ENCODE measurements at places on chromosomes 16 and 17. TPM values are rescaled to one million over a fixed set of nuclear protein-coding genes. Genes with fewer than 3 reads are reported as not detected.

WDR45B gene
- 67.1 TPM for total RNA-seq

GSG1L gene
- total RNA-seq, result 0.62 TPM

NPIPB9 gene
- 1.6 TPM for total RNA-seq

CHST6 gene
- 0.58 TPM for total RNA-seq

TRPV3 gene
- 13.0 TPM for total RNA-seq

SPATA32 gene
- total RNA-seq, result not detected

CAPNS2 gene
- 2.5 TPM for total RNA-seq

CTRB1 gene
- total RNA-seq, result 2.7 TPM

SSTR5 gene
- not detected for total RNA-seq

IL34 gene
- 64.0 TPM for total RNA-seq

ZFPM1 gene
- total RNA-seq, result 3.9 TPM

TMEM114 gene
- not detected for total RNA-seq

RTN4RL1 gene
- 5.8 TPM for total RNA-seq

KRT222 gene
- total RNA-seq, result 8.2 TPM

DNA sequence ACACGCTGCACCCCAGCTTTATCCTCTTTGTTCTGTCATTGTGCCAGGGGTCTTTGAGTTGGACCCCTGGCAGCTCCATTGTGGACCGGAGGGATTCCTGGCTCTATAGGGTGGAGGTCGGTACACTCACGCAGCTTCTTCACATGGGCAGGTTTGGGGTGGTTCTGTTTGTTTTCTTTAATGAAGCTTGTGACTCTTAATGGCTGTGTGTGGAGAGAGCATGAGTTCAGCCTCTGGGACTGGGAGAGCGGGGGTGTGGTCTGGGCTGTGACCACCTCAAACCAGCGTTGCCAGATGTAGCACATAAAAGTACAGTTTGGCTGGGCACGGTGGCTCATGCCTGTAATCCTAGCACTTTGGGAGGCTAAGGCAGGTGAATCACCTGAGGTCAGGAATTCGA, 21.2 kb upstream of the NAGLU start:
- no peak for DNase-seq

GRCh38 chr17:80527016-80527645, 17.5 kb upstream of the RPTOR start:
- DNase-seq, result no peak

DNA sequence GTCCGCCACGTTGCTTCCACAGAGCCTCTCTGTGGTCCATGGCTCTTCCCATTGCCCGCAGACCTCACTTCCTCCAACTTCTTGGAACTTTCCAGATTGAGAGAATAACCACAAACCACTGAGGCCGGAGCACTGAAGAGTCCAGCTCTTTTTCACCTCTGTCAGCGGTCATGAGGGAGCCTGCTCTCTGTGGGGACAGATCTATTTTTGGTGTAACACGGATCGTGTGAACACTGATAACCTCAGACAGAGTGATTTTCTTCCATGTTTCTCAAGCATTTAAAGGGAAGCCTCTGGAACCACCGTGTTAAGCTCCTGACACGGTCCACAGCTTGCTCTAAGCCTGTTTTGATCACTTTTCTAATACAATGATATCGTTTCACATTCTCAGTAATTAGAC, 49.7 kb downstream of the NTN1 start:
- DNase-seq, result no peak

GRCh38 chr17:73271072-73271471, 9.4 kb upstream of the CPSF4L start:
- DNase-seq, result no peak

DNA sequence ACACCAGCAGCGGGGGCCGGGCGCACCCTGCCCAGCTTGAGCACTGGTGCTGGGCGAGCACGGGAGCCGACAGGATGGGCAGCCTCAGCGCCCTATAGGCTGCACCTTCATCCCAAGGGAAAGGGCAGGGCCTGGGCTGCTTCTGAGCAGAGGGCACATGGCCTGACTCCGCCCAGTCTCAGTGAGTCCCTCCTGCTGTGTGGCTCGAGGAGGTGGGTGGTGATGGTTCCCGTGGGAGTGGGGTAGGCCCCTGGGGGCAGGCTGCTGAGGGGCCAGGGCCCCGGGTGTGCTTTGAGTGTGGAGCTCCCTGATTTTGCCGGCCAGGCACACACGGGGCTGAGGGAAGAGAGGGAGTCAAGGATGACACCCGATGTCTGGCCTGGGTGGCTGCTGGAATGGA, 37.9 kb downstream of the TSC2 start:
- no peak for DNase-seq

GRCh38 chr16:56480776-56481467, 29.6 kb downstream of the OGFOD1 start:
- no peak for DNase-seq

DNA sequence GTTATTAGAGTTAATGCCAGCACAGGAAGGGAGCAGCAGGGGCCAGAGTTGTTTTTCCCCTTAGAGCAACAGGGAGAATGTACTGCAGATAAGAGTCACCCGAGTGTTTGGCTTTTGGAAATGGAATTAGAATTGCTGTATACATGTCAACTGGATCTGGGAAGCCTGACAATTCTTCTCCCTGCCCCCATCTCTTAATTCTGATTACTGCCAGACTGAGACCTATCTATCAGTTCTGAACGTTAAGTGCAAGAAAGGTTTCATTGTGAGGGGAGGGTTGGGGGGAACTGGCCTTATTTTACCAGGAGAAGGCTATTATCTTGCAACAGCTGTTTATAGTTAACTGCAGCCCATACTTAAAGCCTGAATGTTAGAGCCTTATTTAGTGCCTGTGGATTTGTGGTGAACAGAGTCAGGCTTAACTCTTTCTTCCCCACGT, 424.5 kb upstream of the CDH11 start:
- DNase-seq, result no peak

DNA sequence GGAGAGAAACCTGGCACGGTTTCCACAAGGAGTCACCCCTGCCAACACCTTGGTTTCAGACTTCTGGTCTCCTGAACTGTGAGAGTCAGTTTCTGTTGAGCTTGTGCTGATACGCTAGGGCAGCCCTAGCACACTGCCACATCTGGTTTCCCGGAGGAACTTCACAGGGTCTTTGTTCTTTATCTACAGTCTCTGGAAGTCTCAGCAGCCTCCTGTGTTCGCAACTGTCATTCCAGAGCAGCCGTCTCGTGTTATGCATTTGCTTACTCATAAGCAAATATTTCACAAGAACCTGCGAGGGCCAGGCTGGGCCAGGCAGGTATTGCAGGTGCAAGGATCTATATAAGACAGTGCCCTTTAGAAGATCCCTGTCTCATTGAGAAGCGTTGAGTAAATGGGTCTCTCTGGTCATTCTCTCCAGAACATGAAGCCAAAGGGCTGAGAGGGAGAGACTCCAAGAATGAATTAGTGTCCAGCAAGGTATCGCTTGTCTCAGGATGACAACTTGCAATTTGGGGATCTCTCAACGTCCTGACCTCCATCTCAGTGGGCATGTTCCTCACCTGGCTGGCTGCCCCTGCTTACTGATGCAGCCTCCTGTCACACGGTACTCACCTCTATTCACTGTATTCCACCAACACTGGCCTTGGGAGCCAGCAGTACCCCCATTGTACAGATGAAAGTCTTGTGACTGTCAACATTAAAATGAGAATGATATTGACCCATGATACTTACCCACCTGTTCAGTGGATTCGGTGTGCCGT, 141.2 kb downstream of the WWOX start:
- DNase-seq, result no peak

GRCh38 chr16:80964351-80964750, 42.3 kb downstream of the CMC2 start:
- no peak for DNase-seq

DNA sequence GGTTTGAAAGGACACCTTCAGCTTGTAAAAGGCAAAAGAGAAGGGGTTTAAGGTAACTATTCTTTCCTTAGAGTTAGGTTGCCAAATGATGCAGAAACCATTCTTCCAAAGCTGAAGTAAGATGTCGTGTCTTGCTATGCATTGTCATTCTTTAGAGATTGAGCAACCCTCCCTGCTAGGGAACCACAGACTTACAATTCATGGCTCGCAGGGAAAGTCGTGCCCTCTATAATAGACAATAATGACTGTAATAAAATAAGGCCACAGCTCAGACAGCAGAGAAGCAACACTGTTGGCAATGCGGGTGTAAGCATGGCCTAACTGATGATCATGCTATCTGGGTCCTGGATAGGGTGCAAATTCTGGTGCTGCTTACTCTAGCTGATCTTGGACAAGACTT, 129.6 kb upstream of the CDH13 start:
- DNase-seq, result no peak

- DNase-seq, result peak; percentile 87
Measured at GRCh38 chr17:28902819-28903545, at the start of gene DHRS13. DHRS13 (minus strand) TSS chr17:28903079; CDS start chr17:28902944, 135 bp downstream.

DNA sequence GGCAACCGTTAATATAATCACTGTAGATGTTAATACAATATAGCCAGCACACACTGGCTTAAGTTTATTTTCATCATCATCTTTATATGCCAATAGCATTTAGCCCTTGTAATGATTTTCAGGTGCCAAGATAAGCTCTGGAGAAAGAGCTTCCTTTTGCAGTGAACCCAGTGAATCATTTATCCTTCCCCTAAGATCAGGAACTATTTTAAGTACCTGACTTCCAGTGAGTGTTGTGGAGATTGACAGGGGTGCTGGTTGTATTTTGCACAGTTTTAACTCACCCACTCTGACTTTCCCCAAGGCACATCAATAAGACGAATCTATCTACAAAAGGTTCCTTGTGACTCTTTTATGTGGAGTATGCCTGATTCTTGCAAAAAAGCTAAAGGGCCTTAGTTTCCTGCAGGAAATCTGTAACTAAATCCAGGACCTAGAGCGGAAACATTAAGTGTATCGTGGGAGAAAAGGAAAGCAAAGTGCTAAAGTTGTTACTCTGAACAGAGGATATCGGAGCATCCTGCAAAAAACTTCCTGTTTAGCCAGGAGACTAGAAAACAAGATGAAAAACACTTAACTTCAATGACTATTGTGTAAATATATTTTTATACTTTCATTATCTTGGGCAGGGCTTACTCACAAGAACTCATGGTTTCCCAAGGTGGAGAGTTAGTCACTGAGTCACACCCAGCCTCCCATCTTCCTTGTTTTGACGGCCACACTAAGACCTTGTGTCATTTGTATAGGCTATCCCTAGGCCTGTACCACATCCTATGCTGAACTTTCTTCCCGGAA, 183.6 kb downstream of the MAP2K6 start:
- no peak for DNase-seq

DNA sequence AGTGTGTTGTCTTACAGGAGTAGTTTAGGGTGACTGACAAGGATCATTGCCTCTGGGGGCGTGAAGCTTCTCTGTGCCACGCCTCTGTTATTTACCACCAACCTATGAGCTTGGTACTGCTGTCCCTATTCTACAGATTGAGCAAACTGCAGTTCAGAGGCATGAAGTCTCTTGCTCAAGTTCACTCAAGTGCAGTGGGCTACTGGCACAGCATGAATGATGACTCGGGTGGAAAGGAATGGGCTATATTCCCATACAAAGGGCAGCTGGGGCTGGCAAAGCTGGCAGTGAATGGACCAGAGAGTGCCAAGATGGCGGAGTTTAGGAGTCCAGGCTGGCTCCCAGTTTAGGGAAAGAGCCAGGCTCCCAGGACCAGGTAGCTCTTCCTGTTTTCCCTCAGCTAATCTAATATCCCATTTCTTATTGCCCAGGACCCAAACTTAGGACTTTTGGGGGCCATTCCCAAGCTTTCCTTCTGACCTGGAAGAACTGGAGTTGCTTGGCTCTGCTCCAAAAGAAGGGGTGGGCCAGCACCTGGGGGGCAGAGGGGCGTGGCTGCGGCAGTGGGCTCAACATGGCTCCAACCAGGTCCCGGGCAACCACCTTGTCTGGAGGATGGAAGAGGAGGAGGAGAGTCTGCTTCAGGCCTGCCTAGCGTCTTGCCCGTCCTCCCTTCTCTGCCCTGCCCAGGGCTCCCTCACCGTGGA, 12.9 kb downstream of the PLK1 start:
- DNase-seq, result no peak

GRCh38 chr17:27502526-27503324, 46.5 kb downstream of the KSR1 start:
- no peak for DNase-seq

DNA sequence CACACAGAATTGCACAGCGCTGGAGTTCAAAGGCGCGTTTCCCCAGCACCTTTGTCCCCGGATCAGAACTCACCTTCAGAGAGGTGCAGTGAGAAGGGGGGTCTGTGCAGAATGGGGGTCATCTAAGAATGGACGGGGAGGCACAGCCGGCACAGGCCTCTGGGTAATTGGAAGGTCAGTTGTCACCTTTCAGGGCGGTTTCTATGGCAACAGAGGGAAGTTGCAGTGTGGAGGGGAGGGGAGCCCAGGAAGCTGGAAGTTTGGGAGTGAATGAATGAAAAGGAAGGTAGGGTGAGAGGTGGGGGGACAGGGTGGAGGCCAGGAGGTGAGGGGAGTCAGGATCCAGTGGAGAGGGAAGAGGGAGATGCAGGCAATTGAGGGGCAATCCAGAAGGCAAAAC, 12.4 kb upstream of the KCNG4 start:
- DNase-seq, result no peak

DNA sequence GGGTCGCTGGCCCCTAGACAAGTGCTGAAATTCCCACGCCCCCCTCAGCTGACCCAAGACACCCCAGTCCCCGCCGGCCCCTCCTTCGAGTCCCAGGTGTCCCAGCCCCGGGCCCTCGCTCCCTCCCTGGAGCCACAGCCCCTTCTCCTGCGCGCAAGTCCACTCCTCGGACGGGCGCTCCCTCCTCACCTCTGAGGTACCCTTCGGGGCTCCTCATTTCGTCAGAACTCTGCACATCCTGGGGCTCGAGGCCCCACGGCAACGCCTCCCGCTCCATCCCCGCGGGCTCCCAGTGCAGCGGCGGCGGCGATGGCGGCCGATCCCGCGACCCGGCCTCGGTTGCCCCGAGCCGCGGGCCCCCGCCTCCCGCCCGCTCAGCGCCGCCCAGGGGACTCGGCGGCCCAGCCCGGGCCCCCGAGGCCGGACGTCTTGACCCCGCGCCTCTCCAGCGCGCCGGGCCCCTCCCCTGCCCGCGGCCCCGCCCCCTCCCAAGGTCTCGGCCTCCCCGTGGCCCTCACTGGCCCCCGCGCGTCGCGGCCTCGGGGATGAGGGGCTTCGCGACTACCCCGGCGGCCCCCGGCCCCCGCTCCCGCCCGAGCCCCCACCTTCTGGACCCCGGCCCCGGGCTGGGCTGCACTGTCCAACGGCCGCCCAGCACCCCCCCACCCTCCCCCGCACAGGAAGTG, at the start of gene ZNF768:
TSS of gene ZNF768 (minus strand) at position 430 of the 686 bp plus-strand sequence. CDS start at position 277, 153 bp downstream.
- peak; percentile 76 for DNase-seq

- no peak for DNase-seq
Measured at GRCh38 chr17:65219707-65220106, 82.5 kb downstream of the RGS9 start.

GRCh38 chr17:4786106-4786511, at the start of gene VMO1:
VMO1 (minus strand) TSS chr17:4786364; CDS start chr17:4786352, 12 bp downstream.
- peak; percentile 67 for DNase-seq

- no peak for DNase-seq
Measured at GRCh38 chr16:57373117-57373947, 1.0 kb downstream of the CX3CL1 start.

- no peak for DNase-seq
Measured at GRCh38 chr16:31134625-31135534, 647 bp downstream of the PRSS8 start.

DNA sequence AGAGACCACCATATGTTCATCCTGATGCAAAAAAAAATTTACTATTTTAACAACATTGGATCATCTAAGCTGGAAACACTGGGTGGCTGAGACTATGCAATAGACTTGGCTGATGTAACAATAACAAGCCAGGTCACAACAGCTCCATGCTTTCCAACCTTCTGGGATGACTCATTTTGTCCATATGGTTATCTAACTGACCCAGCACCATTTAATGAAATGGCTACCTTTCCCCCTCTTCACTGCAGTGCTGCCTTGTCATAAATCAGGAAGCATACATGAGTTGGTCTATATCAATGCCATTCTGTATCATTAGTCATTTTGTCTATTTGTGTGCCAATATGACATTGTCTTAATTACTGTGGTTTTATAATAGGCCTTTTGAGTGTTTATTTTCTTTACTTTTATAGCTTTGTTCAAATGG, 217.6 kb upstream of the KCNJ16 start:
- DNase-seq, result no peak
